Hindlimb muscle (tissue), 1 donor: ENCODE measurements at places on chromosomes 2 and 18. TPM values are rescaled to one million over a fixed set of nuclear protein-coding genes. Genes with fewer than 3 reads are reported as not detected.

GRCh38 chr2:27606611-27607010 lies 22.2 kb downstream of the CCDC121 start:
- DNase-seq, result no peak

DNA sequence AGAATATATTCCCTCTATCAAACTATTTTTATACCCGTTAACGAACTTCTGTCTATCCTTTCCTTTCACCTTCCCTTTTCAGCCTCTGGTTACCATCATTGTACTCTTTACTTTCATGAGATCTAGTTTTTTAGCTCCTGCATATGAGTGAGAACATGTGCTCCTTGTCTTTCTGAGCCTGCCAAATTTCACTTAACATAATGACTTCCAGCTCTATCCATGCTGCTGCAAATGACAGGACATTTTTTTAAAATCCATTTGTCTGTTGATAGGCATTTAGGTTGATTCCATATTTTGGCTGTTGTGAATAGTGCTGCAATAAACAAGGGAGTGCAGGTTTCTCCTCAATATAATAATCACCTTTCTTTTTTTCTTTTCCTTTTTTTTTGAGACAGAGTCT lies 8.2 kb upstream of the CCDC195 start:
- no peak for DNase-seq

DNA sequence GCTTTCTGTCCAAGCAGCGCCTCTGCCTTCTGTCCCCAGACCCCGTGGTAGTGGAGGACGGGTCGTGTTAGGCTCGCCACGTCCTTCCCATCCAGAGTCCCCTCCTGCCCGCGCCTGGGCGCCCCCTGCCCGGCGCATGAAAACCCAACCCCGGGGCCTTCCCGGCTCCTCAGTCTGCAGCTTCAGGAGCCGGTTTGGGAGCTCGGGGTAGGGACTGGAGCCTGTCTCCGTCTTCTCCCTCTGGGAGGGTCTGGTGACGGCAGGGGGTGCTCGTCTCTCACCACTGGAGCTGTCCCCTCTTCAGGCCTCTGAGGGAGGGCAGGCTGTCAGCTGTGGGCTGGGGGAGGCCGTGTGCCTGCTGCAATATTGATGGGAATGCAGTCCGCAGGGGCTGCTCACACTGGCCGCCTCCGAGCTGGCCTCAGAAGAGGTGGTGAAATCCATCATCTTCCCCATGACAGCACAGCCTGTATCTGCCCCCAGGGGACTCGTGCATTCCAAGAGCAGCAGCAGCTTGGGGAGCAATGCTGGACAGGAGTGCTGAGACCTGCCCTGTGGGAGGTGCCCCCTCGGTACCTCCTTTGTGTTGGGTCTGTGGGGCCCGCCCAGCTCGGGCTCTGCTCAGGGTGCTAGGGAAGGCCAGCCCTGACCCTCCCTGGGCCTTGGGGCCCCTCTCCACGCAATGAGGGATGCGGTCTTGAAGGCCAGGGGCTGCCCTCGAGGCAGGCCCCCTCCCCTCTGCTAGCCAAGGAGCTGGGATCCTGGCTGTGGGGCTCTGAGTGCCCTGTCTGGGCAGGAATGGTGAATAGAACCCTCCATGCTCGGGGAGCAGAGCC lies 17.8 kb upstream of the KLHL30 start:
- DNase-seq, result no peak

GRCh38 chr2:237475704-237476141 lies 11.3 kb upstream of the MLPH start:
- no peak for DNase-seq

GRCh38 chr2:174608866-174609214 lies 11.2 kb upstream of the WIPF1 start:
- DNase-seq, result no peak

DNA sequence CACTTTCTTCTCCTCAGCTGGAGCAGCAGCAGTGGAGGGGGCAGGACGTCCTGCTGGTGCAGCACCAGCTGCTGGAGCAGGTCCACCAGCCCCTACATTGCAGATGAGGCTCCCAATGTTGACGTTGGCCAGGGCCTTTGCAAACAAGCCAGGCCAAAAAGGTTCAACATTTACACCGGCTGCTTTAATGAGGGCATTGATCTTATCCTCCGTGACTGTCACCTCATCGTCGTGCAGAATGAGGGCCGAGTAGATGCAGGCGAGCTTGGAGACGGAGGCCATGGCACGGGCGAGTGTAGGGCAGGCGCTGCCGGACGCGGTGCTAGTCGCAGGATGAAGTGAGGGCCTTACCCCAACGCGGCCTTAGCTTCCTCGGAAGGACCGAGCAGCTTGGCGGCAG lies 12.5 kb downstream of the HOXD1 start:
- no peak for DNase-seq

- peak; percentile 86 for DNase-seq
Measured at GRCh38 chr2:121810959-121811853, 55.8 kb downstream of the TSN start.

DNA sequence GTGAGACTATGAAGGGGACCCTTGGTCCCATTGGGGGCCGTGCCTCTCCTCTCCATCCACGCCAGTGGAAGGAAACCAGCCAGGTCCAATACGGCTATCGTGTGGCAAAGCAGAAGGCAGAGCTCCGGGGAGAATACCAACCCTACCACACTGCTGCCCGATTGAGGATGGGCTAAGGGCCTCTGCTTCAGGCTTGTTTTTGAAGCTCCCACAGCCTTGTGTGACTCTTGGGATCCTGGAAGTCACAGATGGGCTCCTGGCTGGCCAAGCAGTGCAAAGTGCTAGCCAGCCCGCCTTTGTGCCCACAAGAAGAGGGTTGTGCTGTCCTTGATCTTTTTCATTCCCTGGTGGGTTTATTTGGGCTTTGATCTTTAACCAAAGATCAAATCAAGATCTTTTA lies 70.6 kb upstream of the ID2 start:
- no peak for DNase-seq

DNA sequence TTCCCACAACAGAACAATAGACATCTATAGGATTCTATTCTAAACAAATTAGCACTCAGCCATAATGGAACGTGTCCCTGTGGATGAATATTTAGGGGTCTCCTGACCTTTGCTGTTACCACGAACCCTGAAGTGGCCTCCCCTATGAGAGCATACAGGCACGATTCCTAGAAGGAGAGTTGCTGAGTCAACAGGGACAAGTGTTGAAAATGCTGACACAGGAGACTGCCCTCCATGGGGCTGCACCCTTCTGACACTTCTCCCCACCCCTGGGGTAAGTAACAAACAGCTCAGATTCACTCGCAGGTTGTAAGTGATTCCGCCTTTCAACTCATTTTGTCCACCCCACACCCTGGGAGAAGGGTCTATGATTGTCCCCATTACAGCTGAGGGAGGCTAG lies 14.1 kb upstream of the STK25 start:
- no peak for DNase-seq

- DNase-seq, result no peak
Measured at GRCh38 chr2:227720680-227721079, 2.9 kb upstream of the SLC19A3 start.

The C2orf66 gene
- polyA plus RNA-seq, result 0.23 TPM

The MC2R gene
- polyA plus RNA-seq, result 0.23 TPM

The CDH7 gene
- 0.49 TPM for polyA plus RNA-seq
